Activated CD4-positive, alpha-beta T cell treated with anti-CD3 and anti-CD28 coated beads for 24 hours (primary cell): ENCODE measurements at places on chromosomes 2 and 18.

GRCh38 chr2:189013031-189013430, 38.9 kb downstream of the COL3A1 start:
- no peak for DNase-seq

- DNase-seq, result no peak
Observed at GRCh38 chr2:136334967-136335366, 217.0 kb upstream of the CXCR4 start.

DNA sequence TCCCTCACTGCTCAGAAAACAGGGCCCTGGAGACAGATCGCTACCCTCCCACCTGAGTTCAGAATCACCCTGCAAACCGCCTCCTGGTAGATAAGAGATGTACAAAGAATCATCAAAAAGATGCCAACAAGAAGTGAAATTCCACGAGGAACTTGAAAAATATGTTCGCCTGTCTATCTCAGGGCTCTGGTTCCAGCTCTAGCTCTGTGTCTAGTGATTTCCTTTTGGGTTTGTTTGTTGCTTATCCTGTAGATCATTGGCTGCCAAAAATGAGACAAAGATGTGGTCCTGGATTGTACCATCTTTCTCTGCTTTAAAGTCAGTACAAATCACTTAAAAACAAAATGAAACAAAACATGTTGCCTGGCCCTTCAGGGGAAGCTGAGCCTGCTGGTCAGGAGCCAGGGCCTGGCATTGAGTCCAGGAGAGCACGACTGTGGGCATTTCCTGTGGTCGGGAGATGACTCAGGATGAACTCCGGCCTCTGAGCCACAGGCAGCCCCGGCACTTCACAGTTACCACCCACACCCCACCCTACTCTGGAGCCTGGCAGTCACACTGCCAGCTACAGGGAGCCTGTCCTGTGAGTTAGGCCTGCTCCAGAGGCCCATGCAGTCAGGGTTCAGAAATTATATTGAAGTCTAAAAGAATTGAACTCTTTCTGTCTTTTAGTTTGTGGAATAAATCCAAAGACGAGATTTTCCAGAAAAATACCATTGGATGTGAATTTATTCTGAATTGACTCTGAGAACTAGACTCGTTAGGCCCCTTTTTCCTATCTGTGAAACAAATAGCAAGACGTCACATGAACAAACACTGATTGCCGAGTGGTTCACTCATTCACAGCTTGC, 8.0 kb upstream of the ITGB6 start:
- DNase-seq, result no peak

GRCh38 chr2:240373289-240373885, 62.1 kb upstream of the GPC1 start:
- no peak for DNase-seq

GRCh38 chr2:121489284-121489683, 41.4 kb upstream of the RNU4ATAC start:
- DNase-seq, result no peak

GRCh38 chr18:12005538-12006487, 24.5 kb downstream of the IMPA2 start:
- no peak for DNase-seq

DNA sequence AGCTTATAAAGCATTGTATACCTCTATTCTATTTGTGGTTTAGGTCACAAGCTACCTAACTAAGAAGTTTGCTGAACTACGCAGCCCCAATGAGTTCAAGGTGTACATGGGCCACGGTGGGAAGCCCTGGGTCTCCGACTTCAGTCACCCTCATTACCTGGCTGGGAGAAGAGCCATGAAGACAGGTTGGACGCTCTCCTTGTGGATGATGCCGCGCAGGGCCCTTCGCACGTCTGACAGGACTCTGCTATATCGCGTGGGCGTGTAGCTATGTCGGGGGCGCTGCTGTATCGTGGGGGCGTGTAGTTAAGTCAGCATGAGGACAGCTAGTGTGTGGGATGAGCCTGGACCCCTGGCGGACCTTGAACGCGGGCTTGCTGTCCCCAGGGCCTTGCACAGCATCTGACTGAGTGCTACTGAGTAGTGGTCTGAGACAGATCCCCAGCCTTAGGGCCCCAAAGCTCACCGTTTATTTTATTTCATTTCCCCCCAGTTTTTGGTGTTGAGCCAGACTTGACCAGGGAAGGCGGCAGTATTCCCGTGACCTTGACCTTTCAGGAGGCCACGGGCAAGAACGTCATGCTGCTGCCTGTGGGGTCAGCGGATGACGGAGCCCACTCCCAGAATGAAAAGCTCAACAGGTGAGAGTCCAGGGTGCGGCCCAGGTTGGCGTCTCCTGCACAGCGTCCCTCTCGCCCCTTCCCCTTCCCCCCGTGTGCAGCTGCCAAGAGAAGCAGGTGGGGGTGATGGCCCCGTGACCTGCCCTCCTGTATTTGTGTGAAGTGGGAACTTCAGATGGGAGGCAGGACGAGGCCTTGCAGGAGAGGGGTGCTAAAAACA, 15.6 kb upstream of the CNDP1 start:
- DNase-seq, result no peak

DNA sequence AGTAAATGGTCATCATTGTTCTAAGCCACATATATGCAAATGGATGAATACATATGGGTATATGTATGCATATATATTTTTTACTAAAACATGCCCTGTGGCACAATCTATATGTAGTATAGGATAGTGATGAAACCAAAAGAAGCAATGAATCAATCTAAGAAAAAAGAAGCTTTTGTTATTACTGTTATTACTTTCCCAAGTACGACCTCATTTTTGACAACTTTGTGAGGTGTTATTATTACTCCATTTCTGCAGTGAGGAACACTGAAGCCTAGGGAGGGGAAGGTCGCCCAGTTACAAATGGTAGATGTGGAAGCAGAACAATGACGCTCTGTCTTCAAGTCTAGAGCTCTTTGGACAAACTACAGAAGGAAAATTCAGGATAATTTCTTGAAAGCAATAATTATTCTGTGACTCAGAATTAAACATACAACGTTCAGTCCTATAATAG, 38.3 kb downstream of the STAT4 start:
- DNase-seq, result no peak

GRCh38 chr2:143819190-143819735, 690.0 kb downstream of the ARHGAP15 start:
- no peak for DNase-seq

- no peak for DNase-seq
Observed at GRCh38 chr2:138640921-138641676, 139.1 kb downstream of the NXPH2 start.

DNA sequence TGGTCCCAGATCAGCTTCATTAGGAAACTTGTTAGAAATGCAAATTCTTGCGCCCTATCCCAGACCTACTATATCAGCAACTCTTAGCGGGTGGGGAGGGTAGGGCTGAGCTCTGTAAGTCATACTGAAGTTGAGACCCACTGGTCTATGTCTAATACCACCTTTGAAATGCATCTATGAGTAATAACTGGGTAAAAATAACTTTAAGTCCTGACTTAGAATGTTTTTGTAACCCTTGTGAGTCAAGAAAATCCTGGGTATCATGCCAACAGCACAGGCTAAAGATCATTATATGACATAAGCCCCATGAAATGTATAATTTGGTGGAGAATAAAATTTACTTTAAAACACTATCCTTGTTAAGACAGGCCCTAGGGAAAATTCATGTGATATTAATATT, 41.4 kb downstream of the PRKD3 start:
- DNase-seq, result no peak

DNA sequence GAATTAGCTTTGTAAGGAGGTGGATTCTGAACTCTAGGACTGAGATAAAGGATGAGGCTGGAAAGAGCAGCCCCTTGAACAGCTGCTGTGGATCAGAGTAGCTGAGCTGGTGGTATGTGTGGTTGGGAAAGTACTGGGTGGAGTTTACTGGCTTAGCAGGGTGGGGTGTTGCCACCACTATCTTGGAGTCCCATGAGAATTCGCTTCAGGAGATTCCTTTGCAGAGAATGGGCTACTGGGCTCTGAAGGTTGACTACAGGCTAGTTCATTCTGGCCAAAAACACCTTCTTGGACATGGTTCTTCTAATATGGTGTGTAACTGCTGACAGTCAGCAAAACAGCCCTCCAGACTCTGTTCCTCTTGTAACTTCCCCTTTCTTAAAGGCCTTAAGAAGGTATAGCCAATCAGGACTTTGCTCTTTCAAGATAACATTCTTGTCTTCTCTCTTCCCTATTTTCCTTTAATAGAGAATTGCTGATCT, 52.7 kb downstream of the TET3 start:
- DNase-seq, result no peak

DNA sequence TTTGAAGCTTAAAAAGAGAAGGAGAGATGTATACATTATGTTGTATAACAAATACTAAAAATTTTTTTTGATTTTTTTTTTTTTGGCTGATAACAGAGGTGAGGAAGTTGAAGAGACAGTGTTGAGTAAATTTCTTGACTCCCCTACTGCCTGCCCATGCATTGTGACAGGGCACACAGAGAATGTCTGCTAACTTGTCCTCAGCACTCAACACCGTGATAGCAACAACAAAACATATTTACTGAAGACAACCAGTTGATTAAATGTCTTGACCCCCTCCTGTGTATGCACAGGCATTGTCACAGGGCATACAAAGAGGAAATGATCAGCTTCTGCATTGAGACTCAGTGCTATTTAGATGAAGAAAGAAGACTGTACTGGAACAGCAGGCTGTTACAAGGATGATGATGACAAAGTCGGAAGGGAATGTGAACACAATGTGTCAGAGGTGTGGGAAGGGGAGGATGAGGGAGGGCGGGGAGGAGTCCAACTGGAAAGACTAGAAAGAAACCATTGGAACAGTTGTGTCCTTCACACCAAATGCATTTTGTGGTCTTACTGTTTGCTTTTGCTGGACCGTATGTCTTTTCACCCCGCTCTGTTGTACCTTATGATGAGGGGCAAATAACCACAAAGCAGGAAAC, 89.5 kb downstream of the CERS6 start:
- DNase-seq, result no peak

- DNase-seq, result no peak
Observed at GRCh38 chr18:8813611-8814010, 108.3 kb downstream of the MTCL1 start.

DNA sequence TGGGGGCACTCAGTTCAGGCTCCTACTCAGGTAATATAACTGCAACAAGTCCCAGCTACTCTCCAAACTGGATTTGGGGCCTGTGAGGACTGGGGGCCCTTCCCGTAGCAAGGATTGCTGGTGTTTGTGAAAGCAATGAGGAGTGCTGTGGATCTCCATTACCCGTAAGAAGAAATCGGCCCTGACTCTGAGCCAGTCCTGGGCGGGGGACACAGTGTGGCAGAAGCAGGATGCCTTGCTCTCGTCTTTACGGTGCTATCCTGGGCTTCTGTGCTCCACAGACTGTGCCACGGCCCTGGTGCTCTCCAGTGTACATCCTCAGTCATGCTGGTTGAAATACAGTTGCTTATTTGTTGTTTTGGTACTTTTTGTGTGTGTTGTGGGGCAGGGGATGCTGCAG, 172.9 kb downstream of the NDUFA10 start:
- DNase-seq, result no peak

DNA sequence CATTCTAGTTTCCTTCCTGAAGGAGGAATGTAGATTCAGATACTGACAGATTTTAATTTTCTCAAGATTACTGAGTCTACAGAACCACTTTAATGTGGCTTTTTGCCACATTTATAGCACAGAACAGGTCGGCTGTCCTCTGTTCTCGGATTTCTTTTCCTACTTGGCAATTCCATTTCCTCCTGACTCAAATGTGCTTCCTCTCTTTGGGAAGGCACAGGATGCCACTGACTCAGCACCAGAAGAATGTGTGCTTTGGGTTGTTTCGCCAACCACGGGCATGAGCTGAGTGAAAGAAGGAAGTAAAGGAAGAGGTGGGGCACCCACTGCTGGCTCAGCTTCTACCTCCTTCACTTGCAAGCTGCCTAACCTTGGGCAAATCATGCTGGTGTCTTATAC, 970.6 kb upstream of the ACVR2A start:
- no peak for DNase-seq
